Motor neuron (in vitro differentiated cells): ENCODE measurements at places on chromosomes 13 and 19. TPM values are rescaled to one million over a fixed set of nuclear protein-coding genes. Genes with fewer than 3 reads are reported as not detected.

The ZNF98 gene
- total RNA-seq, result not detected in 2 replicates

The CPT1C gene
- total RNA-seq, result 30.3 and 33.1 TPM in 2 replicates

The PABPC3 gene
- 0.09 and 0.21 TPM in 2 replicates for total RNA-seq

The CLEC17A gene
- not detected in 2 replicates for total RNA-seq
